ENCODE measurements at places on chromosomes 6 and 20.
A peak's percentile ranks its signal among the peaks of the same experiment; 100 is the strongest.

GRCh38 chr6:51949526-51949925, 137.9 kb downstream of the PKHD1 start:
- DNase-seq = no peak

GRCh38 chr6:156953479-156954146, 176.4 kb downstream of the ARID1B start:
- peak; percentile 73 for DNase-seq

DNA sequence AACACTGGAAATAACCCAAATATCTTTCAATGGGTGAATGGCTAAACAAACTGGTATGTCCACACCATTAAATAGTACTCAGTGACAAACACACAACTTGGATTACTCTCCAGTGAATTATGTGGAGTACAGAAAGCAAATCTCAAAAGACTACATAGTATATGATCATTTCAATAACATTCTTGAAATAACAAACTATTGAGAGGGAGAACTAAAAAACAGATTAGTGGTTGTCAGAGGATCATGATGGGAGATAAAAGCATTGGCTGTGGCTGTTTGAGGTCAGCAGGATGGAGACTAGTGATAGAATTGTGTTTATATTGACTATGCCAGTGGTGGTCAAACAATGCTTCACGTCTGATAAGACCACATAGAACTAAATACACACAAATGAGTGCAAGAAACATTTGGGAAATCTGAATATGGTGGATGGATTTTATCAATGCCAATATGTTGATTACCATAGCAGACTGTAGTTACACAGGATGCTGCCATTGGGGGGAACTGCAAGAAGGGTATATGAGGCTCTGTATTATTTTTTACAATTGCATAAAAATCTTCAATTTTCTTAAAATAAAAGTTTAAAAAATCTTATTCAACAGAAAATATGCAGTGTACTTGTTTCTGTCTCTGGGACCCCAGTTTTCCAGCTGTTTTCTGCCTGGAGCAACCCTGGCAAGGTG, 242.0 kb downstream of the TBXT start:
- DNase-seq = no peak

GRCh38 chr6:109082188-109082577, 12.5 kb downstream of the SESN1 start:
- DNase-seq = no peak

- no peak for DNase-seq
These were observed 215.2 kb upstream of the ARID1B start for GRCh38 chr6:156562019-156562418.

- DNase-seq = no peak
These were observed 32.8 kb downstream of the PRDM1 start for GRCh38 chr6:106118835-106119431.

DNA sequence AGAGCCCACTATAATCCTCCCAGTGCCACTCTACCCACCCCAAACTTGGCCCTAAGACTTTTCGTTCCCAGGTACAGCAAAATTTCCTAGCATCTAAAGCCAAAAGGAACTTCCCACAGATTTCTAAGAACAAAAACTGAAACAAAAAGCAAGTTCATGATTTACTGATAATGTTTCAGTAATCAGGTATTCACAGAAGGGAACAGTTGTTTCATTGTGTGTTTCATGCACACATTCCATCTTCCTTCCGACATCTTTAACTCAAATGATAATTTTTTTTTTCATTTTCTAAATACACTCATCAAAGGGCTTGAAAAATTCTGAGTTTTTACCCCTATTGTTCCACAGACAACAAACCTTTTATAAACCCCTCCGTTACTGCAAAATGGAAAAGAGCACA, 6.0 kb upstream of the BTN1A1 start:
- DNase-seq = no peak

DNA sequence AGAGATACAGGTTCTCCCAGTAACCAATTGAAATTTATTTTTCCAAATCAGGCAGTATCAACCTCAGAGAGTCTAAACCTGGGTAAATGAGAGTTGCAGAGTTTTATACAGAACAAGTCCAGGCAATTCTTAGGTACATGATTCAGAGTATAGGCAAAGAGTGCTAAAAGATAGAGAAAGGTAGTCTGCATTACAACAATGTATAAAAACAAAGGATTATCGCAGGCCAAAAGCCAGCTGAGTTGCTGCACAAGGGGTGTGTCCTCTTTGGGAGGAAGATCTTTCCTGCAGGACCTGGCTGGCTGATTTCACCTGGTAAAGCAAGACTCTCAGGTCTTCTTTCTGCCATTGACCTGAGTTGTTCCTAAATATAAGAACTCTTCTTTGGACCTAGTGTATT, 48.9 kb upstream of the ECHDC1 start:
- no peak for DNase-seq

DNA sequence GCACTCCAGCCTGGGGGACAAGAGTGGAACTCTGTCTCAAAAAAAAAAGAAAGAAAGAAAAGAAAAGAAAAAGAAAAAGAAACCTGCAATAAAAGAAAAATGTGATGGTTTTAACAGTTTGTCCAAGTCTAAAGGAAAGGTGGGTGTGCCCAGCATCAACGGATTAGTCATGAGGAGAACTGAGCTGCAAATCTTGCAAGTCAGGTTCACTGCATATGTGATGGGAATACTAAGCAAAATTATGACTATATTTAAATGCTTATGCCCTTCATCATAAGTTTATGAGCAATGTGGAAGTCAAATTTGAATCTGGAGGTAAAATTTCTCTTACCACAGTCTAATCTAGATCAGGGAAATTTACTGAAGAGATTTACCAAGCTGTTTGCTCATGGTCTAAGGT, 13.1 kb upstream of the CDK19 start:
- DNase-seq = no peak

DNA sequence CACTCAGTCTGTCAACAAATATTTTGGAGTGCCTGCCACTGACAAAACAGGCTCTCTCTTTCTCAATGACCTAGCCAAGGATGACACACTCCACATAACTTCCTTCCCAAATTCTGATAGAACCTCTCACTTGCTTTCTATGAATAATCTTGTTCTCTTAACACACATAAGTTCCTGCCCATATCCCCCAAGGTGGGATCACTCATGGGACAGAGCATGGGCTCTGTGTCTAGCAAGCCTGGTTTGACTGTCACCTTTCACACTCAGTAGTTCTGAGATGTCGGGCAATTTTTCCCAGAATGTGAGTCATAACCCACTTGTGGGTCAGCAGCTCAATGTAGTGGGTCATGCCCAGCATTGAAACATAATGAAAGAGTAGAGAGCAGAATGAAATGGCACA, 78.1 kb downstream of the LRFN2 start:
- no peak for DNase-seq

DNA sequence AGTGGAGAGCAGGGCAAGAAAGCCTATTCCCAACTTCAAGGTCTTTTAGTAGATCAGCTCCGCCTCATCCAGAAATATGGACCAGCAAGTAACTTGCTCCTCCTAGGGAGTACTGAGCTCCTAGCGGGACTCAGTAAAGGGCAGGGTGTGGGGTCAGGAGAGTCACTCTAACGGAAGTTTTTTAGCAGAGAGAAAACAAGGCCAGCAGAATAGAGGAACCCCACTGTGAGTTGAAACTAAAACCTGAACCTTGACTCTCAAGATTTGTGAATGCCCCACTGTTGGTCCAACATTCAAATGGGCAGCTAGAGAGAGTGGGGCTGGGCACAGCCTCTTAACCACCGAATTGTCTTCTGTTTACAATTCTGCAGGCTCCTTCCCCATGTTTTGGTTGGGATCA, 244.8 kb downstream of the FARS2 start:
- DNase-seq = no peak
